ENCODE measurements at places on chromosomes 11 and 22.

DNA sequence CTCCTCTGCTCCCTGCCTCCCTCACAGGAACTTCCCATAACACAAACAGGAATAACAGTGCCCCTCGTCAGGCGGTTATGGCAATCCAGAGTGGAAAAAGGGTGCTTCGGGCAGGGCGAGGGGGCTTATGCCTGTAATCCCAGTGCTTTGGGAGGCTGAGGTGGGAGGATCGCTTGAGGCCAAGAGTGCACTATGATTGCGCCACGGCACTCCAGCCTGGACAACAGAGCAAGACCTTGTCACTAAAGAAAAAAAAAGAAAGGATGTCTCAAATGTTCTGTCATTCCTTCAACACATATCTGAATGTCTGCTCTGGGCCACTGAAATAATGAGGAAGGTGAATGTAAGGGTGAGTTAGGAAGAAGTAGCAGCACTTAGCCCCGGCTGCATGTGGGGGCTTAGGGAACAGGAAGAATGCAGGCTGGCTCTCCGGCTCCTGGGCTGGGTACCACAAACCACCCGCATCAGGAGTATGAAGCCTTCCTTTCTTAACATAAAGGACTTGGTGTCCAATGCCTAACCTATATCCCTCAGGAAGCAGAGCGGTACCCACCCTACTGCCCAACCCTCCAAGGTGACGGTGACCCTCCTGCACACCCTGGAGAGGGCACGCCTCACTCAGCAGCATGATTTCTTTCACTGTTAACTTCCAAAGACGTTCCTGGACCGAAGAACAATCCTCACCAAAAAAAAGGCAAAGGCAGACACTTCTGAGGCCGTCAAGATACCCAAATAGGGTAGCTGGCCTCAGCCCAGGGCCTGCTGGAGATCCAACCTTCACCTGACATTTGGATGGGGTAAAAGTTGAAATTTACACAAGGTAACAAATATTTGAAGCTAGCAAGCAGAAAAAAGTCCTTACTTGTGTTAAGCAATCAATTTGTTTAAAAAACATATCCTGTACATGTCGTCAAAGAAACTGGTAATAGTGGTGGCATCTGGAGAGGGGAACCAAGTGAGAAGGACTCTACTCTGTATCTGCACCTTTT lies 3.8 kb downstream of the CPT1A start:
- DNase-seq: no peak

- no peak for DNase-seq
These were observed 35.2 kb upstream of the RRM1 start for GRCh38 chr11:4059424-4059823.

- DNase-seq: no peak
These were observed 33.8 kb downstream of the DNHD1 start for GRCh38 chr11:6530848-6531247.

DNA sequence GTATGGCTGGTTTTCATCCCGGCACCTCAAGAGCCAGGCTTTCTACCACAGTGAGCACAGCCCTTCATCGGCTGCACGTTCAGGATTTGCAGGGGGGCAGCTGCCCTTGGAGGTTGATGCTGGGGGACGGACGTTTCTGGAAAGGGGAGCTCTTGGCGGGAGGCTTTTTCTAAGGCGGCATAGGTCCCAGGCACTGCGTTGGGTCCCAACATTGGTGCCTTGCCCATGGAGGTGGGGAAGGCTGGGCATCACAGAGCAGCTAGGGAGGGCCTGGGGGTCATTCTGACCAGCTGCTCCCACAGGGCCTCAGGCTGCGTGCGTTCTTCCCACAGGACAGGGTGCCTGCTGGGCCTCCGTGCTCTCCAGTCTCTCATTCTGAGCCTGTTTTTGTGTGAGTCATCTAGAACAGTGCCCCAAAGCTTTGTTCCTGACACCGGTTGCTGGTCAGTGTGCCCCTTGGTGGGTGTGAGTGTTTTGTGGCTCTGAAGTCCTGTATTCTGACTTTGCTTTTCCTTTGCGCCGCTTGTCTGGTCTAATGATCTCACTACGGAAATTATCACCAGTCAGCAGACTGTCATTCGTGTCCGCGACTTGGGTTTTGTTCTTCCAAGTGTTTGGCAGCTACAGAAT lies 275.9 kb downstream of the TBC1D22A start:
- DNase-seq: no peak

- DNase-seq: no peak
These were observed 975 bp upstream of the MDK start for GRCh38 chr11:46380340-46381047.

DNA sequence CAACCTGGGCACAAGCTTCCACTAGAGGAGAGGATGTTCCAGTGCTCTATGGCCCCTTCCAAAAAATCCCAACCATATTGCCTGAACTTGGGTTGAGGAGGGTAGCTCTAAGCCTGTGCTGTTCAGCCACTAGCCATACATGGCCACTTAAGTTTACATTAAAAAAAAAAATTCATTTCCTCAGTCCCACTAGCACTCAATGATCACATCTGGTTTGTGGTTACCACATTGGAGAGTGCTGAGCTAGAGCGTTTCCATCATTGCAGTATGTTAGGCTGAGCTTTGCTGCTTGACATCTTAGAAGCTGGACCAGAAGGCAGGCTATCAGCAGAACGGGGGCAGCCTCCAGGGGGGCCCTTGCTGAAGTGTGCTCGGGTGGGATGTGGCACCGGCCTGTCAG lies 43.5 kb upstream of the CYP2D6 start:
- DNase-seq: no peak

DNA sequence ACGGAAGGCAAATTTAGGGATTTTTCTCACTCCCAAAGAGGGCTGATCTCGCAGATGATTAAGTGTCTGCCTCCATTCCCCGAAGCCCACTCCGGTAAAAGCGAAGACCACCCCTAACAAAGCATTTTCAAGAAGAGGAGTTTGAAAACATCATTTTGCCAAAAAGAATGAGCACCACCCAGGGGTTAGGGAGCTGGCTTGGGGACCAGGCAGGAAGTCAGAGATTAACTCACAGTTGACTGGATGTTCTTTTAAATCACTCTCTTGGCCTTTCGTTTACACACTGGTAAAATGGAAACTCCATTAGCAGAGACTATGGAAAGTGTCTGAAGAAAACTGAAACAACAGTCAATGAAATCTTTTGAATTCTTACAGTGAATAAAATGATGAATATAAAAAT lies 7.9 kb upstream of the TRIM44 start:
- DNase-seq: no peak

DNA sequence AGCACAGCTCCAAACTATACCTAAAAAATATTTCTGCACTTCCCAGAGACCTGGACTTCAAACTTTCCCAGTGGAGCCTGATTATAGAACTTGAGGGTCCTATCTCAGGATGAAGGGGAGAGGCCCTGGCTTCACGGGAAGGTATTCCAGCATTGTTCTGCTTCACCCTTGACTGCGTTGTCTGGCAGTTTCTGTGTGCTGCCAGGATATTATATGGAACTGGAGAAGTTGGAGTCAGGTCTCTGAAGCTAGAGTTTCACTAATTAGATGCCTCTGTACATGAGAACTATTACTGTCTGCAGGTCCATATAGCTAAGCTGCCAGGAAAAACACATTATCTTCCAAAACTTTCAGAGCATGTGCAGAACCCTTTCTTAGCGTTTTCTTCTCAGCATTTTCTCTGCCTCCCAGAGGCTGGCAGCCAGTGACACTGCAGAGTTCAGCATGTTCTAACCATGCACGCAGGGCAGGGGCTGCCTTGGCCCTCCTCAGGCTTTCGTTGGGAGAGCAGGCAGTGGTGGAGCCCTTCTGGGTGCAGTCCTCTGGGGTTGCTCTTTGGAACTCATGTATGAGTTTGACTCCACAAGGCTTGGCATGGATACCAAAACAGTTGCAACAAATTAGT lies 99.3 kb downstream of the CWC15 start:
- DNase-seq: no peak

- DNase-seq: no peak
These were observed 13.7 kb downstream of the PAX6 start for GRCh38 chr11:31797190-31798056.

DNA sequence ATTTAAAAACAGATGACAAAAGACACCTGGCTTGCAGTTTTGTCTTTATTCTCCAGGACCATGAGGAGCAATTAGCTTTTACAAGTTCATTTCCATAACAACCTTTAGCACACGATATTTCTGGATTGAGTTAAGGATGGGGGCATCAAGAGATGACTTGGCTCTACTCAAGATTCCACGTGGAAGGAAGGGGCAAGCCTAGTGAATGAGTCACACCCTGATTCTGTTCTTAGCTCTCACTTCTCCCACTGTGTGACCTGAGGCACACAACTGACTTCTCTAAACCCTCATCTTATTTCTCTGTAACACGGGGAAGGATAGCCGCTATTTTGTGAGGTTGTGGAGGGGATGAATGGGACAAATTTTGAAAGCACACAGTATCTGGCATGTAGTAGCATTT lies 185.5 kb downstream of the KIRREL3 start:
- DNase-seq: no peak

DNA sequence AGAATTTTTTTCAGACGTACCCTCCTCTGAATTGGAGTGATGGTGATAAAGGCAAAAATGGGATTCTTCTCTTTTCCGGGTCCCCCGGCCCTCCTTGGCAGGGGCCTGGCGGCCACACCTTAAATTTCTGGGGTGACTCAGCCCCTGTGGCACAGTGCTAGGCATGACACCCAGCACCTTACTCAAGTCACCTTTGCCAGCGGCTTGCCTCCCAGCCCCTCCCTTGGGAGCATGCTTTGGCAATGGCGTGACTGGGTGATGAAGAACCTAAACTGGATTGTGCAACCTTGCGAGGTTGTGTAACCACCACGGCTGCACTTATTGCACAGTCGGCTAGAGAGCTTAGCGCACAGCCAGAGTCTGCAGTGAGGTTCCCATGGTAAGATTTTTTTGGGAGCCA lies 16.2 kb upstream of the LDLRAD3 start:
- no peak for DNase-seq

DNA sequence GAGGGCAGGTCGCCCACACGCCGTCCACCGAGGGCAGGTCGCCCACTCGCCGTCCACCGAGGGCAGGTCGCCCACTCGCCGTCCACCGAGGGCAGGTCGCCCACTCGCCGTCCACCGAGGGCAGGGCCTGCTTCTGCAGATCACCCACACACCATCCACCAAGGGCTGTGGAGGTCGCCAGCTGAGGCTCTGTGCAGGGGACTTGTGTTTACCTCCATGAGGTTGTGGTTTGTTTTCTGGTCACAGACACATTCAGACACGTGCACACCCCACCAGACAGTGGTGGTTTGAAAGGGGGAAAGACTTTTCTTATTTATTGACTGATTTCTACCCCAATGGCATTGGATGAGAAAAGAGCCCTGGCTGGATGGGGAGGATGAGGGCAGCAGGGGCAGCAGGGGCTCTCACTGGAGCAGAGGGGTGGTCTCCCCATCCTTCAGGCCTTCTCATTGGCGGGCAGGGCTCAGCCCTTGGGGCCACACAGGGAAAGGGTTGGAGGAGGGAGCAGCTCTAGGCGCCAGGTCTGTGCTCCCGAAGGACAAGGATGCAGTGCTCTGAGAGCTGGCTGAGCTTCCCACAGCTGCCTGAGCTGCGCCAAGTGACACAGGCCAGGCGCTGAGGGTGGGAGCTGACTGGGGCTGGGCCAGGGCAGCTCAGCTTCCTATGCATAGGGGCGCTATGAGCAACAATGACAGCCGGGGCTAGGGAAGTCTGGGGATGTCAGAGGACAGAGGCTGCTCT lies 252.6 kb upstream of the B3GAT1 start:
- no peak for DNase-seq

GRCh38 chr11:68340003-68340767 lies 27.8 kb downstream of the LRP5 start:
- no peak for DNase-seq

DNA sequence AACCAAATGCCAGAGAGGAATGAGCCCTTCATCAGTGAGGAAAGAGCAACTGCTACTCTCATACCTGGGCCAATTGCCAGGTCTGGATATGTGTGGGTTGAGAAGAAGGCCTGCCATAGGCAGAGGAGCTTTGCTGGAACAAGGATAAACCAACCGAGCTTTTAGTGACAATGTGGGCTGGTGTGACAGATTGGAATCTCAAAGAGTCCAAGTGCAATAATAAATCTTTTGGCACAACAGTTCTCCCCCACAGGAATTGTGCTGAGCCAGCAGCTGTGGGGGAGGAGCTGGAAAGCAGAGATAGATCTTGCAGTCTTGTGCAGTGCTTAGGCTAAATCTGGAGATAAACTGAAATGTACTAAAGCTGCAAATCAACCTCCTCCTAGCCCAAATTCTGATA lies 79.4 kb upstream of the ISX start:
- DNase-seq: no peak

- no peak for DNase-seq
These were observed 51.1 kb downstream of the LIF start for GRCh38 chr22:30195245-30196140.

GRCh38 chr11:31492320-31492913 lies 17.0 kb downstream of the IMMP1L start:
- no peak for DNase-seq

DNA sequence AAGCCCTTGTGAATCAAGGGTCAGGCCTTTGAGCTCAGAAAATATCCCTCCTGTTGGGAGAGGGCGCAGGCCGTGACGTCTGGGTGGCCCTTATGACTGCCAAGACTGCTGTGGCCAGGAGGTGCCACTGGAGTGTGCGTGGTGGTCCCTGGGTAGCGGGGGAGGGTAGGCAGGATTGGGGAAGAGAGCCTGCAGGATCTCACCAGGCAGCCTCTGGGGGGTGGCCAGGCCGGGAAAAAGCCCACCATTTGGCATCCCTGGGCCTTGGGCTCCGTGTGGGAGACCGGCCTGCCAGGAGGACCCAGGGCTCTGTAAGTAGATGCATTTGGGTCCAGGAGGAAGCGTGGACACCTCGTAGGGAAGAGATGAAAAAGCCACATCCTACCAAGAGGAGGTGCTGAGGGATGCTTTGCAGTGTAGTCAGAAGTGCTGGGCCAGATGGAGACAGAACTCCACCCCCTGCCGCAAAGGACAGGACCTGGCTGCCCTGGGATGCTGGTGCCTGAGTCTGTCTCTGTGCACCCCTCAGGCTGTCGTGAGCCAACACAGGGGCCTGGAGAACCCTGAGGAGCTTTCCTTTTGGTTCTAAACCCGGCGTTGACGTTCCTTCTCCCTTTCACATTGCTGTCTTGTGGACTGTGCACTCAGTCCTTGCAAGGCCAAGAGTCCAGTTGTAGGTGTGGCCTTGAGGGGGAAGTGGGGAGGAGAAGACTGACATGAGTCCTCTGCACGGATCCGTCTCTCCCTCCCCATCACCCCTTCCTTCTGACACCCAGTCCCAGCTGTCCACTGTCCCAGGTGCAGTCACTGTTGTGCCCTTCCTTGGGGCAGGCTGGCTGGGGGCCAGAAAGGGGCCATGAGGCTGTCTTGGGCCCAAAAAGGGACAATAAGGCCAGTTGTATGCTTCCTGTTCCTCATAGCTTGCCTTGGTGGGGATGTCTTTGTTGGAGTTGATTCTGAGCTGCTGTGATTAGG lies 12.7 kb upstream of the MIEF1 start:
- DNase-seq: no peak
